ENCODE measurements at places on chromosomes 2 and 18. TPM values are rescaled to one million over a fixed set of nuclear protein-coding genes. Genes with fewer than 3 reads are reported as not detected.

- no peaks in the 10 kb centered on the region for H3K27me3 ChIP-seq
- peaks cover 69% of the 10 kb centered on the region for H3K4me1 ChIP-seq
- no peaks in the 10 kb centered on the region for H3K36me3 ChIP-seq
- H3K27ac ChIP-seq = peak overlapping the region; percentile 80
- DNase-seq = no peak
Observed at GRCh38 chr2:217418544-217418943, 558.7 kb upstream of the TNP1 start.

DNA sequence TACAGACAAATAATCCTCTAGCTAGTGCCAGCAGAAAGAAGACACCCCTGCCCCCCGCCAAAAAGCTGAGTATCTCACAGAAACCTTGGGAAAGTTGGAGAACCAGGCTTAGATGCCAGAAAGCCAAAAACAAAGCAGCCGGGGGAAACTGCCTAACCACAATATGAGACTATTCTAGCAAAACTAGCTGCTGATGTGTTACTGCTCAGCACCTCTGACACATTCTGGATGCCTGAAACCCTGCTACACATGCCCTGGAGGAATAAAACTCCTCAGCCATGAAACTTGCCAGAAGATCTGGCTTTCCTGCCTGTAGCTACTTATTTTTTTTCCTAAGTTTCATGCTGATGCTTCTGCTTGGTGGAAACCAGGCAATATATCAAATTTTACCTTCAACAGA, 122.7 kb upstream of the GCFC2 start:
- no peaks in the 10 kb centered on the region for H3K27me3 ChIP-seq
- H3K36me3 ChIP-seq = no peaks in the 10 kb centered on the region
- H3K4me3 ChIP-seq = no peak overlapping the region
- no peak for DNase-seq
- no peaks in the 10 kb centered on the region for H3K4me1 ChIP-seq
- no peak overlapping the region for H3K27ac ChIP-seq

DNA sequence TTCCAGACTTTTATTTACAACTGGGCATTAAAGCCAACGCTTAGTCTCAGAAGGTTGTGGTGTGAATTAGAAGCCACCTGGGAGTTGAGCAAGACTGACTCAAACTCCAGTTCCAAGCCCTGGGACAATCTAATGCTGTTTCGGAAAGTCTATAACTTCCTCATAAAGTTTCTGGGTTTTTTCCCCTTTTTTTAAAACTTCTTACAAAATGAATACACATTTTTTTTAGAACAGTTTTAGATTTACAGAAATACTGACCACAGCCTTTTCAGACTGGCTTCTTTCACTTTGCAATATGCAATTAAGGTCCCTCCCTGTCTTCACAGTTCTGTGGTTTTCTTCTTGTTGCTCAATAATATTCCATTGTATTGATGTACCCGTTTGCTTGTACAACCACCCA, 115.9 kb upstream of the TWIST2 start:
- no peak overlapping the region for H3K4me3 ChIP-seq

- no peaks in the 10 kb centered on the region for H3K36me3 ChIP-seq
- no peak overlapping the region for H3K4me3 ChIP-seq
- H3K27ac ChIP-seq = no peak overlapping the region
- no peak for DNase-seq
- H3K27me3 ChIP-seq = no peaks in the 10 kb centered on the region
Observed at GRCh38 chr2:34567128-34567527, 968.0 kb upstream of the FAM98A start.

DNA sequence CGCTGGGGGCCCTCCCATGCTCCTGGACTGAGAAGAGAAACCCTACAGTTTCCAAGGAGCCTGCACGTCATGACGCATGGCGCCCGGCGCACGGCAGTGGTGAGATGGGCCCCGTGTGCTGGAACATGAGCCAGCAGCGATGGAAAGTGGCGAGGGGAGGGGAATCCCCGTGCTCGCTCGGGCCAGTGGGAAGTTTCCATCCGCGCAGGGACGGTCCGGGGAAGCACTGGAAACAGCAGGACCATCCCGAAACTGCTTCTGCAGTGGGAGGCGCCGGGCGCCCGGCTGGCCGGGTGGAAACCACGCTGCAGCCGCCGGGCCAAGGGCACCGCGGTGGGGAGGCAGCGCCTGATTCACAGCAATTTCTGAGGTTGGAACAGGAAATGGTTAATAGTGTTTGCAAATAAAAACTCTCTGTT, 4.9 kb upstream of the PDCD1 start:
- H3K27ac ChIP-seq = no peak overlapping the region
- H3K4me1 ChIP-seq = peaks cover 30% of the 10 kb centered on the region
- H3K27me3 ChIP-seq = peaks cover 61% of the 10 kb centered on the region
- peak overlapping the region; percentile 9 for H3K4me3 ChIP-seq
- H3K36me3 ChIP-seq = no peaks in the 10 kb centered on the region

DNA sequence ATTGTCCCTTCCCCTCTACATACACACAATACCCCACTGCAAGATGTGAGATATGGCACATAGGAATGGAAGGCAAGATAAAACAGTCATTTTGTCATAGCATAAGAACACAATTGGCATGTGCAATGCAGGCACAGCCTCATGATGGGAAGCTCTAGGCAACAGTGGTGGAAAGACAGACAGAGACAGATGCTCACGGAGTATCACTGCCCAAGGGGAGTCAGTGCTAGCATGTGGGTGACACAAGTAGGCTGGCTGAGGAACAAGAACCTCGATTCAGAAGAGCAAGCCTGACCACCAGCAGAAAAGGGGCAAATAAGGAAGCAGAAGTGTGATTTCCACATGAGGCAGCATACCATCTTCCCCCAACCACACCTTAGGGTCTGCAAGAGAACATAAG, 323.6 kb downstream of the PAX3 start:
- H3K27me3 ChIP-seq = no peaks in the 10 kb centered on the region
- no peak for DNase-seq
- H3K36me3 ChIP-seq = no peaks in the 10 kb centered on the region
- no peak overlapping the region for H3K4me3 ChIP-seq

DNA sequence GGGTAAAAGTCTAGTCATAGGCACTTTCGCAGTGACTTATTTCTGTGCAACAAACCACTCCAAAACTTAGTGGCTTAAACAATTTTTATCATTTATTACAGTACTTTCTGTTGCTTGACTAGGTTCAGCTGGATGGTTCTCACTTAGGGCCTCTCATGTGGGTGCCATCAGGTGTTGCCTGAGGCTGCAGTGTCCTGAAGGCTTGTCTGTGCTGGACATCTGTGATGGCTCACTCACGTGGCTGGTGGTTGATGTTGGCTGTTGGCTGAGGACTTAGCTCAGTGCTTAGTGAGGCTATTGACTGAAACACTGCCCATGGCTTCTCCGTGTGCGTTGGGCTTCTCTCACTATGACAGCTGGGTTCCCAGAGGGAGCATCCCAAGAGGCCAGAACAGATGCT, 81.4 kb upstream of the GCFC2 start:
- H3K4me1 ChIP-seq = no peaks in the 10 kb centered on the region
- no peaks in the 10 kb centered on the region for H3K27me3 ChIP-seq
- no peak overlapping the region for H3K4me3 ChIP-seq
- no peak overlapping the region for H3K27ac ChIP-seq
- H3K36me3 ChIP-seq = no peaks in the 10 kb centered on the region

- no peak for DNase-seq
Observed at GRCh38 chr2:173553593-173553992, 198.9 kb downstream of the CDCA7 start.

GRCh38 chr2:105744091-105744908, 412 bp upstream of the NCK2 start:
- peaks cover 42% of the 10 kb centered on the region for H3K4me1 ChIP-seq
- no peaks in the 10 kb centered on the region for H3K36me3 ChIP-seq
- peak overlapping the region; percentile 82 for H3K4me3 ChIP-seq
- peak overlapping the region; percentile 94 for H3K27ac ChIP-seq
- peak; percentile 75 for DNase-seq

DNA sequence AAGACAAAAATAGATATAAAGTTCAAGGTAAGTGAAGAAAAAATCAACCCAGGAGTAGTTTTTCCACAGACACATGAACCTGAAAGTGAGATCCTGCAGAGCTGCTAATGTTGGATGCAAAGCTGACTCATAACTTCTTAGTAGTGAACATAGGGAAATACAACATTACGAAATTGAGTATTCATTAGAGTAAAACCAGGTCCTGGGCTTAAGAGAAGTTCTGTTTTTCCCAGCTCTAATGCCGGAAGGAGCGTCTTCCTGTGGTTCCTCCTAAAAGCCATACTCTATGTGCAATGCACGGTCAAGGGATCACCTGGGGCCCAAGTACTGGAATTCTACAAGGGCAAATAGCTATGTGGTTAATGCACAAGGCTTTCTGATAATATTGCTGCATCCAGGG, 141.7 kb downstream of the RBMS1 start:
- H3K27ac ChIP-seq = peak overlapping the region; percentile 76
- DNase-seq = no peak
- no peaks in the 10 kb centered on the region for H3K36me3 ChIP-seq
- no peak overlapping the region for H3K4me3 ChIP-seq
- no peaks in the 10 kb centered on the region for H3K27me3 ChIP-seq
- H3K4me1 ChIP-seq = peaks cover 85% of the 10 kb centered on the region

GRCh38 chr2:141534666-141535362, 596.0 kb downstream of the LRP1B start:
- H3K36me3 ChIP-seq = no peaks in the 10 kb centered on the region
- H3K27ac ChIP-seq = no peak overlapping the region
- H3K4me1 ChIP-seq = no peaks in the 10 kb centered on the region
- H3K27me3 ChIP-seq = no peaks in the 10 kb centered on the region
- no peak overlapping the region for H3K4me3 ChIP-seq

DNA sequence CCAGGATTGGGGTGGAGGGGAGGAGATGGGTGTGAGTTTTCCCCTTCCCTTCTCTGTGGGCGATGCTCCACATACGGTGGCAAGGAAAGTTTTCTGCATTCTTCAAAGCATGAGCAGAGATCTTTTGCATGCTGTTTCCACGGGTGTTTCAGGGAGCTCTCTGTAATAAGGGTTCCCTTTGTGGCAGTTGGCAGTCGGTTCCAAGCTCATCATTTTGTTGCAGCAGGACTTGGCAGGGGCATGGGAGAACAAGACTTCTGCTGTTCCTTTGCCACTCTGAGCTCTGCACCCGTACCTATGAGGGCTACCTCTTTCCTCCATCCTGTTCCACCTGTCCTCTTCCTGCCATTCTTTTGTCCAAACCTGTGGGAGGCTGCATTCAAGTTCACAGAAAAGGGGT, 71.3 kb upstream of the SPRED2 start:
- DNase-seq = no peak
- H3K36me3 ChIP-seq = no peaks in the 10 kb centered on the region
- H3K27ac ChIP-seq = no peak overlapping the region
- no peaks in the 10 kb centered on the region for H3K4me1 ChIP-seq
- no peak overlapping the region for H3K4me3 ChIP-seq

DNA sequence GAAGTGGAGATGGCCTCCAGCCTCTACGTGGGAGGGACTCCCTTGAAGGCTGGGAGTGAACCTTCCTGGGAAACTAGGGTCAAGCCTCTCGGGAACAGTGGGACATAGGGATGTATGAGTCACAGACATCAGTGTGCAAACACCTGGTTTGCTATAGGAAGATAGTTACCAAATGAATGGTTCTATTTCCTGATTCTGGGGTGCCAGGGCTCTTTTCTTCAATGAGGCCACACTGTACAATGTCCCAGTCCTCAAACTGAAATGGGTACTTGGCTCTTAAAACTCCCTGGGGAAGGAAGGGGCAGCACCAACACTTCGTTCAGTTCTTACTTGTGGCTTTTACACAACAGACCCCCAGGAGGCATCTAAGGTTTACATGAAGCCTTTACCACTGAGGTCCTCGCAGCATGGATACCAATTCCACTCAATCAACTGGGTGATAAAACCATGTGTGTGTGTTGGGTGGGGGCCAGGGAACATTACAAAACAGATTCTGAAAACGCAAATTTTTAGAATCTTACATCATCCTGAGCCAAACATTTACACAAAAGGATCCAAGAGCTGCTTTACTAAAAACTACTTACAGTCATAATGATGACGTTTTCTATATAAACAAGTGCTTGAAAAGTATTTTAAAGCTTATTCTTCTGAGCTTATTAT, 10.4 kb downstream of the ERFE start:
- peak; percentile 84 for DNase-seq
- H3K27ac ChIP-seq = peak overlapping the region; percentile 75
- H3K27me3 ChIP-seq = peaks cover 2% of the 10 kb centered on the region
- H3K36me3 ChIP-seq = peaks cover 23% of the 10 kb centered on the region

- peaks cover 32% of the 10 kb centered on the region for H3K27me3 ChIP-seq
- H3K4me1 ChIP-seq = no peaks in the 10 kb centered on the region
- DNase-seq = no peak
- no peak overlapping the region for H3K4me3 ChIP-seq
Observed at GRCh38 chr2:127029350-127030051, 77.5 kb downstream of the BIN1 start.

- no peaks in the 10 kb centered on the region for H3K36me3 ChIP-seq
- no peak for DNase-seq
- no peak overlapping the region for H3K4me3 ChIP-seq
- H3K27me3 ChIP-seq = no peaks in the 10 kb centered on the region
- no peak overlapping the region for H3K27ac ChIP-seq
Observed at GRCh38 chr2:95203911-95204310, 3.4 kb upstream of the ZNF892 start.

DNA sequence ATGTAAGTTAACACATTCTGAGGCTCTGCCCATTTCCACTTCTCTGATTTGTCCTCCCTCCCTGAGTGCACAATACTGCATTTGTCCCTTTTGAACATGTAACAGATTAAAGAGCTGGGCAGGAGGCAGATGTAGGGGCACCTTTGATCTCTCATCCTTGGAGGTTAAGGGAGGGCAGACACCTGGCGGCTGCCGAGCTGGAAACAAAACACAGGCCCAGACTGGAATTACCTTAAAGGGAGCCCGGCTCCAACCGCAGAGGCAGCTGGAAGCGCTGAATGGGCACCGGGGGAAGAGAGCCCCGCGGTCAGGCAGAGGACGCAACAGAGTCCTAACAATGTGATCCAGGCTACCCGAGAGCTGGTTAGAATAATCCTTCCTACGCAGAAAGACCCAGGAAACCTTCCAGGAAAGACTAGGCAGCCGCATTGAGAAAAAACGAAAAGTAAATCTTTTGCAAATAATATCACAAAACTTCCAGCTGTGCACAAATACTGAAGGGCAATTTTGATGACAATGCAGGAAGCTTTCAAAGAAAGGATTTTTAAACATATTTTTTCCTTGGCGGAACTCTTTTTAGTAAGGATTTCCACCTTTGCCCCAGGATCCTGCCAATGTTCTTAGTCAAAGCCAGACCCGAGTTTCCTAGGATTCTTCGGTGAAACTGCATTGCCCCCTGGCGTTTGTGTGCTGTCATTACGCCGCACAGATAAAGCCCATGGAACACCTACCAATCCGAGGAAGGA, 216.0 kb downstream of the TGIF1 start:
- H3K27ac ChIP-seq = peak overlapping the region; percentile 67
- peak; percentile 91 for DNase-seq
- peaks cover 11% of the 10 kb centered on the region for H3K4me1 ChIP-seq
- peak overlapping the region; percentile 37 for H3K4me3 ChIP-seq
- H3K27me3 ChIP-seq = no peaks in the 10 kb centered on the region

- no peak for DNase-seq
- H3K4me1 ChIP-seq = peaks cover 13% of the 10 kb centered on the region
- no peaks in the 10 kb centered on the region for H3K36me3 ChIP-seq
- H3K4me3 ChIP-seq = no peak overlapping the region
- peak overlapping the region; percentile 32 for H3K27ac ChIP-seq
Observed at GRCh38 chr2:172995323-172996244, 80.1 kb upstream of the MAP3K20 start.

GRCh38 chr18:4510711-4511110, 55.6 kb upstream of the DLGAP1 start:
- no peaks in the 10 kb centered on the region for H3K36me3 ChIP-seq
- no peaks in the 10 kb centered on the region for H3K27me3 ChIP-seq
- H3K4me1 ChIP-seq = no peaks in the 10 kb centered on the region
- no peak overlapping the region for H3K4me3 ChIP-seq
- no peak for DNase-seq

The RBBP8 gene
- total RNA-seq = 22.7 TPM

The TMEFF2 gene
- 0.28 TPM for total RNA-seq

The DSEL gene
- total RNA-seq = 7.9 TPM

The GULP1 gene
- 51.0 TPM for total RNA-seq

The CARF gene
- total RNA-seq = 17.4 TPM

The PLCD4 gene
- total RNA-seq = 10.9 TPM

The PAX3 gene
- total RNA-seq = not detected

Measured in sigmoid colon (tissue), 7 donors.